Cortex of kidney (tissue), 1 donor: ENCODE measurements at places on chromosomes 12 and 14.

DNA sequence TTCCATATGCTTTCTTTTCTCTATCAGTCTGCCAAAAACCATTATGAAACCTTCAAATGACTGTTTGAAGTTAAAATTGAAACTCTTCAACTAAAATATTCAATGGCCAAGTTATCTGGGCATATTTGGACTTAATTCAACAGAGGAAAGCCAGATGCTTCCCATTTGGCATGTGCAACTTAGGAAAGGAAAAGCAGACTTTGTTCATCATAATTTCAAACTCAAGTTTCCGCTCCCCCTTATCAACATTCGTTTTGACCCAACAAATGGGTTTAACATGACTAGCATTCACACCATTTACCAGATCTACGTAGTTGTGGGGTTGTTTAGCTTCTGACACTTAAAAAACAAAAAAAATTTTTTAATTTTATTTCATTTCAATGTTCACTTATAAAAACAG lies 75.7 kb downstream of the PLEKHG7 start:
- DNase-seq = no peak

GRCh38 chr14:62123961-62124360 lies 361.7 kb downstream of the SNAPC1 start:
- DNase-seq = no peak

GRCh38 chr12:105406497-105406896 lies 76.0 kb downstream of the C12orf75 start:
- no peak for DNase-seq

GRCh38 chr14:80946797-80947196 lies 5.3 kb upstream of the CEP128 start:
- no peak for DNase-seq

GRCh38 chr12:57584050-57584449 lies 6.9 kb upstream of the PIP4K2C start:
- DNase-seq = no peak

GRCh38 chr14:23115039-23115731 lies 3.9 kb downstream of the CEBPE start:
- DNase-seq = no peak

GRCh38 chr14:34722723-34723545 lies 8.5 kb upstream of the CFL2 start:
- DNase-seq = no peak

DNA sequence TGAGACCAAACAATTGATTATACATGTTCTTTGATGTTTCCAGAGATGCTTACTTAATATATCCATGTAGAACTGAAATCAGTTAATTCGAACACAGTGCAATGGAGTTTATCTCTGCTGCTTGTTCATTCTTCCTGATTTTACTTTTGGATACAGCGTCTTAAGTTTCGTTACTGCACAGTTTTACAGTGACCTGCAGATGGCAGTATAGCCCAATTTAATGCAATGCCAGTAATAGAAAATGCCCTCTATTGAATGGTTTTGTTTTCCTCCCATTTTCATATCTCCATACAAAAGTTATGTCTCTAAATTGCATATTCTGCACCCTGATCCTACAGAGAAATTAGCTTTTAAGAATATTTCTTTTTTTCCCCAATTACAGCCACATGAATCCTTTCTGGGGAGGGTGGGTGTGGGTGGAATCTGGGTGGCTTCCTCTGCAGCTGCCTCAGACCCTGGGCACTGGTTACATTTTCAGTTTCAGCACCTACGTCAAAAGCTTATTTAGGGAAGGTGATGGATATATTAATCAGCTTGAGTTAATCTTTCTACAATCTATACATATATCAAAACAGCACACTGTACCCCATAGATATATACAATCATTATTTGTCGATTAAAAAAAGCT lies 101.1 kb upstream of the DCD start:
- DNase-seq = no peak

GRCh38 chr12:42770261-42770660 lies 180.7 kb upstream of the PRICKLE1 start:
- no peak for DNase-seq

DNA sequence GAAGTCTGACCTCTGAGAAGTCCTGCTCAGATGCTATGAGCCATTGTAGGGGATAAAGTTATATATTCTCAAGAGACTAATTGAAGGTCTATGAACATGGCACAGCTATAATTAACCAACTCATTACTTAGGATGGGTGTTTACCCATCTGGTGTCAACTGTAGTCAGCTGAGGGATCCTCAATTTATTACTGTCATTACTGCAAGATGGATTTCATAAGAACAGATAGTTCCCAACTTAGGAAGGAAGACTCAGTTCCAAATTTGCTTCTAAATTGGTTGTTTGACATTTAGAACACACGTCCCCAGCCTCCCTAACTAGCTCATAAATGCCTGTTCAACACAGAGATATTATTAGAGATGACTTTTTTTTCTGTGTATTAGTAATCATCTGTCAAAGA lies 81.4 kb downstream of the FRMD6 start:
- DNase-seq = no peak

- no peak for DNase-seq
These were observed 18.9 kb downstream of the PLEKHG7 start for GRCh38 chr12:92721656-92722055.

DNA sequence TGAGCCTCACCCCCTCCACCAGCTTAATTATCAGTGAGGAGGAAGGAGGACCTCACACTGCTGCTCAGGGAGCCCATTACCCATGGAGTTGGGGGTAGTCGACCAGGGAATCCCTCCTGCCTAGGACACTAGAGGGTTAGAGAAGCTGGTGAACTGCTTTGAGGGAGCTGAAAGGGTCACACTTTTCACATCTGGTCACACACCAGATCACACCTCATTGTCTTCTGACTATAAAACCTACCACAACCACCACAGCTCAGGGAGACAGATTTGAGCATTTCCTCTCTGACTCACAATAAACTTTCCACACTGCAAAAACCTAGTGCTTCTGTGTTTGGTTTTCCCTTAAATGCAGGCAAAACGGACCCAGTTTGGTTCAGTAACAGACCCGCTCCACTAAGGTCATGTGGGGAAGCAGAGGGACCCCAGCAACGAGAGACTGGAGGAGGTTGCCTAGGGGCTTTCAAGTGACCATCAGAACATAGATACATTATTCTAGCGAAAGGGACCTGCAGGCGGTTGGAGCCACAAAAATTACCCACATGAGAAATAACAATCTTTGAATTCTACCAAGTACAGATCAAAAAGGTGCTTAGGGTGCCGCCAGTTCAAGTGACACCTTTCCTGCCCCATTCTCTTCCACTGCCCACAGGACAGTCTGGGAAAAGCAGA lies 151.4 kb upstream of the AVPR1A start:
- no peak for DNase-seq

DNA sequence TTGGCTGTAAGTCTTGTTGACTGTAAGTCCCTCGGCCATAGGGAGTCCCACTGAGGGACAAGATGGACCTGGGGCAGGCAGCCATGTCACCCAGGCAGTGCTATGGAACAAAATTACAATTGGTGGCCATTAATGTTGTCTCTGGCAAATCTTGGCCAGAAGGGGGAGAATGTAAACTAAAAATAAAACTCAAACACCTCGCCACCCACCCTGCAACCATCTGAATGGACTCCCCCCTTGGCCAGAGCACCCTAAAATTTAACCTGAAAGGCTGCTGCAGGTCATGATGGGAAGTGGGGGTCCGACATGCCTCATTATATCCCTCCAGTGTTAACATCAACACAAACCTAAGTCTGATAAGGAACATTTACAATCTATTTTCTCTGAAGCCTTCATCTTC lies 8.2 kb downstream of the SLC22A17 start:
- DNase-seq = no peak

DNA sequence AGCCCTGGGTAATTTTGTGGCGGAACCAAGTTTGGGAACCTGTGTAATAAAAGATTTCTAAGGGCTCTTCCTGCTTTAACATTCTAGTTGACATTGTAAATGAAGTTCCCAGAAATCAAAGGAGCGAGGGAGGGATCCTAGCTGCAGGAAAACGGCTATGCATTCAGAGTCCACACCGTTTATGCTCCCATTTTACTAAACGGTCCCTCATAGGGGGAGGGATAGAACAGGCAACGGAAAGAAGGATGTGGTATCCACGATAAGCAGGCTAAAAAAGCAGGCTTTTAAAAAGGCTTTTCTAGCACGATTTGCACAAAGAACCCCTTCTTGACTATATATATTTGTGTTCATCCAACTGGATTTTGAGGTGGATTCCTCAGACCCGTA lies 559 bp downstream of the SYNJ2BP start:
- DNase-seq = no peak

- DNase-seq = no peak
These were observed 18.9 kb upstream of the HAL start for GRCh38 chr12:96014943-96015599.

DNA sequence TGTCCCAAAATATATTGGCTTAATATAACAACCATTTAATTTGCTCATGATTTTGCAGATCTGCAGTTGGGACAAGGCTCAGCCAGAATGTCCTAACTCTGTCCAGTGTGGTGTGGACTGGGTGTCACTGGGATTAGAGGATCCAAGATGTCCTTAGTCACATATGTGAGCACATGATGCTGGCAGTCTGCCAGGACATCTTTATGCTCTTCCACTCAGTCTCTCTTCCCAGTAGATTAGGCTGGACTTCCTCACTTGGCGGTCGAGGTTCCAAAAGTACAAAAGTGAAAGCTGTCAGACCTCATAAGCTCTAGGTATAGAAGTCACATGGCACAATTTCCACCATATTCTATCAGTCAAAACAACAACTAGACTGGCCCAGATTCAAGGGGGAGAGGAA lies 167.9 kb upstream of the NTF3 start:
- DNase-seq = no peak

DNA sequence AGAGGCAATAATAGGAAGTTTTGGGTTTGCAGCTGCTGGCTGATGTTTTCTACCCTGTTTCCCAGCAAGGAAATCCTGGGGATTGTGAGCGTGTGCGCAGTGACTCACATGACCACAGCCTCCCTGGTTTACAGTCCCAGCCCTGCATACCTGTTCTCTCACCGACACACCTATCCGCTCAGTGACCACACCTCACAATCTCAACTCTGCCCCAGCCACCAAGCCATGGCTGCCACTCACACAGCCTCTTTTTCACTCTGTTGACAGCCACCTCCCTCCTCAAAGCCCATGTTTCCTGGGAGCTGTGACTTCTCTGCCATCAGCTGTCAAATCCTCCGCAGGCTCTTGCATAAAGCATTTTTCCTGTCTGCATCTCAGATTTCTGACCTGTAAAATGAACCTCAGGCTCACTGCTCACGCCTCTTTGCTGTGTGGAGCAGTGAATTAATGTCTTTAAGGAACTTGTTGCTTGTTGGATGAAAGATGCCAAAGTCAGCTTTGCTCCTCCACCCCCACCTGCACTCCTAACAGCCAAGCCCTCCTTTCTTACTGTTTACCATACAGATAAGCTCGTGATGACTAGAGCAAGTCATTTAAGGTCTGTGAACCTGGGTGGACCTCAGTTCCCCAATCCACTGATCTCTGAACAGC lies 43.5 kb downstream of the B4GALNT3 start:
- no peak for DNase-seq

DNA sequence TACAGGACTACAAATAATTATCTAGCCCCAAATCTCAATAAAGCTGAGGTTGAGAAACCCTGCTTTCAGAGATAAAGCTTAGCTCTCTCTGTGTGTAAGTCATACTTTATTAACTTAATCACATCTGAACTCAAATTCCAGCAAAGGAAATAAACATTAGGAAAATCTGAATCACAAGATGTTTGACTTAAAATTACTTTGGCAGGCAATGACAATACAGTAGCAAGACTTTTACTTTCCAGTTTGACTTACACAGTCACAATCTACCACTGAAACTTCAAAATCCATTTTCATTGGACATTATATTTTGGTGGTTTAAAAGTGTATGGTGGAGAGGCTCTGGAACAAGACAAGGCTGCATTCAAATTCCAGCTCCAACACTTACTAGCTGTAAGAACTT lies 11.4 kb downstream of the TMEM116 start:
- no peak for DNase-seq

DNA sequence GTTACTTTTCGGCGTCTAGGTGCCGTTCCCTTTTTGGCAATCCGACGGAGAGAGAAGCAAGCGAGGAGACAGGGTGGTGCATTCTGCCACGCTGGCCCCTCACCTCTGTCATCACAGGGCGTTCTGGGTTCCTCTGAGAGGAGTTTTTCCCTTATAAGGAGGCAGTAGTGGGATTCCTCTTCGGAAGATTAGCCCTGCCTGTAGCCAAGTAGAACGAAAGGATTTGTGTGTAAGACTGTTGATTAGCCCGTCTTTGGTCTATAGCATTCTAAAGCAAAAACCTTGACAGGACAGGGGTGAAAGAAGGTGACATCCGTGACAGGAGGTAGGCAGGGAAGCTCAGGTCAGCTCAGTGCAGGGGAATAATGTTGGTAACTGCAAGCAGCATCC lies 9.1 kb upstream of the NEMF start:
- no peak for DNase-seq

- no peak for DNase-seq
These were observed 50.0 kb downstream of the VWF start for GRCh38 chr12:6074427-6074826.

DNA sequence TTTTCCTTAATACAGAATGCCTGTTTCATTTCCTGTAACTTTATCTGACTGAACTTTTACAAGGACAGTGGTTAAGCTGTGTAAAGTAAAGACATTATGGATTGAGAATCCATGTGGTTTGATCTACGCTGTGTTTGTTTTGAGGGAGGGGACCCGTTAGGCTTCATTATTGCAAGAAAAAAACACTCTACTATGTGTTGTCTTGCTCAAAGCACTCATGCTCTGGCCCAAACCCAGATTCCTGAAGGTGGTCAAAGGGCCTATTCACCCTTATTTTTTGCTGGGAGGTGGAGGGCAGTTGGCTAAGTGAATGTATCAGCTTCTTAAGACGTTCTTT lies 11.9 kb downstream of the RNF10 start:
- no peak for DNase-seq
